Activated CD8-positive, alpha-beta memory T cell treated with anti-CD3 and anti-CD28 coated beads, Interleukin-2, amount 50 U/mL, for 4 hours (primary cell): ENCODE measurements at places on chromosomes 7 and 10.
A peak's percentile ranks its signal among the peaks of the same experiment; 100 is the strongest.

DNA sequence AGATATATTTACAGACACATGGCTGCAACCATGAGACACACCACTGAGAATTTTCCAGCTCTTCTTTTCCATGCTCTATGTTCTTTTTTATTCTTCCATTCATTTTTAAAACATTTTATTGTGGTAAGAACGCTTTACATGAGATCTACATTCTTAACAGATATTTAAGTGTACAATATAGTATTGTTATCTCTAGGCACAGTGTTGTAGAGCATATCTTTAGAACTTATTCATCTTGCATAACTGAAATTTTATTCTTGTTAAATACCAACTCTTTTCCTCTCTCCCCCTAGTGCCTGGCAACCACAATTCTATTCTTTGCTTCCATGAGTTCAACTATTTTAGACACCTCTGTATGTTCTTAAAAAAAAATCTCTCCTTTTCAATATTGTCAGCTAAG, 67.1 kb upstream of the HABP2 start:
- no peak for DNase-seq

- DNase-seq: peak; percentile 66
These were observed at the start of gene MDFIC for GRCh38 chr7:114922026-114922651. Gene MDFIC, plus strand, starts transcription at chr7:114922094. Its CDS starts 940 bp downstream, at chr7:114923034.

- DNase-seq: no peak
These were observed 424.9 kb upstream of the AUTS2 start for GRCh38 chr7:69173341-69173740.

DNA sequence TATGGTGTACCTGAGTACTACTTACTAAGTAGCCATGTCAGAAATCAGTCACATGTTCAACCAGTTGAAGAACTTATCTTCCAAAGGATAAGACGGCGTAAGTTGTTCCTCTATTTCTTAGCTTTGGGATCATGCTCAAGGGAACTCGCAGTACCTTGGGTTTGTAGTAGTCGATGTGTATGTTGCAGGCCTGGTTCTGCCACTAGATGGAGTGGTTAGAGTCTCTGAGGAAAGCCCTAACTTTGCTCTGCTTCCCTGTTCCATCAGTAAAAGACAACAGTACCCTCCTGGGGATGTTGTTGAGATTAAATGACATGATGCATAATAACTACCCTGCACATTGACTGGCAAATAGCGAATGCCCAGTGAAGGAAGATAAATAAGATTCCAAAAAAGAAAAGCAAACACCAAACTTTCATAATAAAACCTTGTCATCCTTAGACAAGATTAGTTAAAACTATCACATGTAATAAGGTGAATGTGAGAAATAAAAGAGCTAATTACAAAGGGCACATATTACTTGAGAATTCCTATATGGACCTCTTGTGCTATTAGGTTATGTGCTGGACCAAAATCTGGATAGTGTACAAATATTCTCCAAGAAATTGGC, 165.9 kb downstream of the ABCA13 start:
- no peak for DNase-seq

DNA sequence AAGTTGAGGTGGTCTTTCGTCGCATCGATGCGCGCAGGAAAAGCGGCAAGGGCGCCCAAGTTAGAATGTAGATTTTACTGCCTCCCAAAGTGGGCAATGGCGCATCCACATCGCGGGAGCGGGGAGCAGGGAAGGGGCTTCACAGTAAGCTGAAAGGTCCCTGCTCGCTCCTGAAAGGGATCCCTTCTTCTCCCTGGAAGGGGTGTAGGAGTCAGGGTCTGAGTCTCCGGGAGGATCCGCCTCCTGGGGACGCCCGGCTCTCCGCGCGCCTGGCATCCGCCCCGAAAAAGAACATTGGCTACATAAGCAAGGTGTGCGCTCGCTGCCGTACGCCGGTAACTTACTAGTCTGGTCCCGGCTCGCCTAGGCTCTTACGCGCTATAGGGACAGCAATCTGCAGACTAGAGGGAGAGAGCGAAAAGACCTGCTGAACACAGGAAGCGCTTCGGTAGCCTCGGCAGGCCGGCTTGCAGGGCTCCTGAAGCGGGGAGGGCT, 804 bp downstream of the UNC5B start:
- DNase-seq: no peak

DNA sequence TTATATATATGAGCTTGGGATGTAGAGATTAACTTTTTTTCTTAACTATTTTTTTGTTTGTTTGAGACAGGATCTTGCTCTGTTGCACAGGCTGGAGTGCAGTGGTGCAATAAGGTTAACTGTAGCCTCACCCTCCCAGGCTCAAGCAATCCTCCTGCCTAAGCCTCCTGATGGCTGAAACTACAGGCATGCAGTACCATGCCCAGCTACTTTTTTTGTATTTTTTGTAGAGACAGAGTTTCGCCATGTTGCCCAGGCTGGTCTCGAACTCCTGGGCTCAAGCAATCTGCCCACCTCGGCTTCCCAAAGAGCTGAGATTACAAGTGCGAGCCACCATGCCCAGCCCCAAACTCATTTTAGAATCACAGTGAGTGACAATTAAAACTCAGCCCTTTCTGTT, 105.2 kb downstream of the CUBN start:
- no peak for DNase-seq

- no peak for DNase-seq
These were observed 34.5 kb downstream of the GLCCI1 start for GRCh38 chr7:8003077-8003476.

DNA sequence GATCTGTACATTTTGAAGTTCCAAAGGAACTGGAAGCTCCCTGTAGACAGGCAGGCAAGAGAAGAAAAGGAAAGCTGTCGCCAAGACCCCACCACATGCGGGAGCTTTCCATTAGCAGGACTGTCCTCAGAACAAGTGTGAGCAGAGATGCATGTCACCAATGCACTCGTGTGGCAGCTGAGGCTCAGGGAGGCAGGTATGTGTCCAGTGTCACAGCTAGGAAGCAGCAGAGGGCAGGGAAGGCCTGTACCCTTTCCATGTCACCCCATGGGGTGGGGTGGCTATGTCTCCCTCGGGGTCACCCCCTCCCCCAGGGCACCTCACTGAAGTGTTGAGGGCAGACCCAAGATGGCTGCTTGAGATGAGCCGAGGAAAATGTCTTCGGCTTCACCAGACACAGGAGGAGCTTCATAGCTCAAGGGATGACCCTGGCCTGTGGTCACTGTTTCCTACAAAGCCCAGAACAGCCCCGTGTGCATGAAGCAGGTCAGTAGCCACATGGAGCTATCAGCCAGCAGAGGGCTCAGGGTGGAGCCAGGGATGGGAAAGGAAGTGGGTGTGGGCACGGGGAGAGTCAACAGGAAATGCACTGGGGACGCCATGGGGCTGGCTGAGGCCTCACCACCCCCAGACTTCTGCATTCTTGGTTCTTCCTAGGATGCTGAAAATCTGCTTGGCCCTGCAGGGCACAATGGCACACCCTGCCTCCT, 96.6 kb downstream of the FAM53B start:
- DNase-seq: peak; percentile 57

GRCh38 chr7:101916041-101916800, 98.8 kb downstream of the CUX1 start:
- no peak for DNase-seq

GRCh38 chr10:99357691-99358090, 28.5 kb downstream of the CNNM1 start:
- no peak for DNase-seq

DNA sequence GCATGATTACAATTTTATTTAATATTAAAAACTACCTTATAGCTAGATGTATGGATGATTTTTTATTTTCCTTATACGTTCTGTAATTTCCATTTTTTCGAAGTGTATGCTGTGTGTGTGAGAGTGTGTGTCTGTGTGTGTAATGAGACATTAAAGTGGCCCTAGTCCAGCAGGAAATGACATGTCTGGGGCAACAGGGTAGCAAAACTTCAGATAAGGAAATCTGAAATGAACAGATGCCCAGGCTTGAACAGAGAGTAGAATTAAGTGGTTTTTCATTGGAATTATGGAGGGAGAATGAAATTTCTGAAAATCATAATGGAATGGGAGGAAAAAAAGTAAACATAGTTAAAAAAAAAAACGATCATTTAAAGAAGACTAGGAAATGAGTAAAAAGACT, 200.6 kb downstream of the NRG3 start:
- no peak for DNase-seq

GRCh38 chr7:150778014-150778737, 22.0 kb downstream of the TMEM176B start:
- DNase-seq: no peak

GRCh38 chr7:46791188-46791587, 790.7 kb downstream of the TNS3 start:
- DNase-seq: no peak

GRCh38 chr7:36870625-36871354, 146.5 kb upstream of the AOAH start:
- DNase-seq: no peak

DNA sequence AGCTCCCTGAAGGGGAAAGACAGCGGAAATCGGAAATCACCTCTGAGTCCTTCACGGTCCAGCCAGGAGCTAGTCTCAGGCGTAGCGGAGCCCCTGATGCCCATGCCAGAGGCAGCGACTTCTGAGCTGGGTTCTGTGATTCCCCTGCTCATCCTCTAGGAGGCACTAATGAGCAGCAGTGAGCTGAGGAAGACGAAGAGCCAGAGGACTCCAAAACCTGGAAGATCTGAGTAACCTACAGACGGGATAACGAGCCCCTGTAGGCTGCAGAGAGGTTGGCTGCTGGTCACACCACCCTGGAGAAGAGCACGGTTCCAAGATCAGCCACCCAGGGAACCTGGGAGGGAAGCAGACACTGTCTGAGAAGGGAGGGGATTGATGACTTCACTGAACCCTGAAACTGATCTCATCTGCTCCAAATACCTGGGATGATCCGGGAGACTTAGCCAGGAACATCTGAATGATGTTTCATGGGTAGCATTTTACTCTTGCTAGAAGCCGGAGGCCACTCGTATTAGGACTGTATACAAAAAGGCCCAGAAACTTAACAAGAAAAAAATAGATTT, 304.1 kb downstream of the PAXIP1 start:
- no peak for DNase-seq

DNA sequence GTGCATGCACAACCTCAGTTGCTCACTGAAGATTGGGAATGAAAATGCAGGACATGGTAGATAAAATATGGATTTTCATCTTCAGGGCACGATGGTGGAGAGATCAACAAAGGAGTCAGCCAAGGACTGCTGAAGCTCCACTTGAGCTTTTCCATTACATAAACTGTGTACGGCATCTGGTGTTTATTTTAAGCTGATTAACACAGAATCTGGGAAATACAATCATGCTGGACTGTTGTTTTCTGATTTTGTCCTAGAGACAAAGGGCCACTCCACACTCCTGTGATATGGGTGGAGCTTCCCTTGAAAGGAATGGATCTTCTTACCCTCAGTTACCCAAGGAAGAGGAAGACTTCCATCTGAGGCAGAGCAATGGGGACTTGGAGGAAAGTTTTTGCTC, 120.6 kb downstream of the SAMD9 start:
- no peak for DNase-seq

- DNase-seq: no peak
These were observed 369 bp upstream of the SCIN start for GRCh38 chr7:12570168-12570533.

- DNase-seq: no peak
These were observed 87.3 kb upstream of the CYTH3 start for GRCh38 chr7:6359734-6360133.

DNA sequence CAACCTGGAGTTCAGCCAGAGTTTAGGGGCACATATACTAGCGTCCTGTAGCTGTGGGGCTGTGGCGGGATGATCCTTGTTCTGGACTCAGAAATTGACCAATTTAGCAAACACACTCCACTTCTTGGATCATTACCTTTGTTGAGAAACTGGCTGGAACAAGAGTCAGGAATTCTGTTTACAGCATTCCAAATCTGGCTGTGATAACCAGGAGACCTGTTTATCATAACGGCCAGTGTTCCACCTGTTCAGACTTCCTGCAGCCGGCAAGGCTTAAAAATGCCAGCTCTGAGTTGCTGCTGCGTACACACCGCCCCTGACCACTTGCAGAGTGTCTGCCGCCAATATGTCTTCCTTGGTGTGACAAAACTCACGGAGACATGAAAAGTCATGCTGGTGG, 64.8 kb downstream of the ARMC3 start:
- DNase-seq: no peak

DNA sequence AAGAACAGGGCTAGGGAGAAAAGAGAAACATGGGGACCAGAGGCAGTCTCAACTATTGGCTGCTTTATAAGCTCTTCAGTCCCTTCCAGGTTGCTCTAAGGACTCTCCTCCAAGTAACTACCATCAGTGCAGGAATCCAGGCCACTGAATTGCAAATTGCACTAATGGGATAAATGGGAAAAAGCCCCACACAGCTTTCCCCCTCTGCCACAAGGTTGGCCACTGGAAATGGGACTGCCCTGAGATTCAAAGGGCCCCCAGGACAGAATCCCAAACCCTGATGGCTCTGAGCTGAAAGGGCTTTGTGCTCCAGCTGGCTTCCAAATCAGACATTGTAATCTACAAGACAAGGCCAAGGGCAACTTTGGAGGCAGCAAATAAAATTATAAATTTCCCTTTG, 633.2 kb downstream of the ACTR3B start:
- no peak for DNase-seq

DNA sequence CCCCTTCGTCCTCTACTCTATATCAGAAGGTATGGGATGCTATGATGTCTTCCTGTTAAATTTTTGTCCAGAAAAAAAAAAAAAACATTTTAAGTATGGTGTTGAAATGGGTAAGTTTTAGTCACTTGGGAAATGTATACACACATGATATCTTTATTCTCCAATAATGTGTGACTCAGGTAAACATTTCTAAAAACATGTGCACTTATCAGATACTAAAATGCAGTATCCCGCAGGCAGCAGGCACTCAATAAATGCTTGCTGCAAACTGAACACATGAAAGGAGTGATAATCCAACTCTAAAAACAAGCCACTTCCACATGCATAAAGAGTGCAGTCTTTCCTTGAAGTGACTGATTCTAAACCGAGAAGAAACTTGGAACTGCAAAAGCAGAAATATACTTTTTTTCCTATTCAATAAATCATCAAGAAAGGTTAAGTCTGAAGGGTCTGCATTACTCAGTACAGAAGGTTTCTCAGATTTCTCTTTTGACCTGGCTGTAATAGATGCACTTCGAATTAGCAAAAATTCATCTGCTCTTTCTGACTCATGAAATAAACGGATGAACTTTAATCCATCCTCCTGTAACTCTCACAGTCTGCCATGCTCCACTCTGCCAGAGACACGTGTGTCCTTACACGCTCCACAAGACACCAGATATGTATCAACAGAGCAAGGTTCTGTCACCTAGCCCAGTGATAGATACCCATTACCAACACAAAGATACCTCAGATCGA, 84.0 kb downstream of the HIPK2 start:
- no peak for DNase-seq

GRCh38 chr7:38704751-38705150, 73.6 kb upstream of the AMPH start:
- DNase-seq: no peak

GRCh38 chr7:117195361-117196029, 127.4 kb downstream of the WNT2 start:
- DNase-seq: no peak

GRCh38 chr10:131788386-131788785, 112.4 kb upstream of the PPP2R2D start:
- DNase-seq: no peak

- no peak for DNase-seq
These were observed 15.1 kb upstream of the ELN start for GRCh38 chr7:74012842-74013249.
